ENCODE measurements at places on chromosomes 12 and 14.

- no peak for DNase-seq
These were observed 187.0 kb downstream of the SPTSSA start for GRCh38 chr14:34275078-34275477.

DNA sequence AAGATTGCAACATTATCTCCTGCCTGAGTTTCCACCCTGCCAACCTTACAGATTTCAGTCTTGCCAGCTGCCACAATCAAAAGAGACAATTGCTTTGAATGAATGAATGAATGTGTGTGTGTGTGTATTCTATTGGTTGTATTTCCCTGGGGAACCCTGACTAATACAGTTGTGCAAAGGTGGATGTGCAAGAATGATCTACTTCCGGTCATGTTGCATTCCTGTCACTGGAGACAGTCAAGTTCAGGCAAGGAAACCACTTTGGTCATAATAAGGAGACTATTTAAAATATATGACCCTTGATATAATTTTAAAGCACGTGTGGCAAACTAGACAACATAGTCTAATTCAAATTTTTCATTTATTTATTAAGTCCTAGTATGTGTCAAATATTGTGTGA, 13.1 kb downstream of the RERG start:
- peak; percentile 37 for DNase-seq

- DNase-seq, result no peak
These were observed 75.8 kb upstream of the HIF1A start for GRCh38 chr14:61619494-61619893.

GRCh38 chr14:23047034-23047634, 5.1 kb downstream of the PSMB11 start:
- DNase-seq, result no peak

DNA sequence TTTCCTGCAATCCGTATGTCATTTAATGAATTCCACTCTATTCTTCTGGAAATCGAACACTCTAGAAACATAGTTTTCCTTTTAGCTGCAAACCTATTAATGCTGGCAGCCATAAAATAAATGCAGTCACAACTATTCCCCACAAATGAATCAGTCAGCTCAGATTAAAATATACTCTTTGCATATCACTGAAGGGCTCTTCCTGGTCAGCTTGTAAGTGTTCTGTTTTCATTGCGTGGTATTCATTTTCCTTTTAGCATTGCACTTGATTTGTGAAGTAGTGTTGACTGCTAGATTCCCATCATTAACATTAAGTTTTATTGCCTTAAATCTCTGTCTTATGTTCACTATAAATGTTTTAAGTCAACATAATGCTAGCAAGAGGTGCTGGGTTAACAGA, 685.9 kb downstream of the DIO2 start:
- no peak for DNase-seq

DNA sequence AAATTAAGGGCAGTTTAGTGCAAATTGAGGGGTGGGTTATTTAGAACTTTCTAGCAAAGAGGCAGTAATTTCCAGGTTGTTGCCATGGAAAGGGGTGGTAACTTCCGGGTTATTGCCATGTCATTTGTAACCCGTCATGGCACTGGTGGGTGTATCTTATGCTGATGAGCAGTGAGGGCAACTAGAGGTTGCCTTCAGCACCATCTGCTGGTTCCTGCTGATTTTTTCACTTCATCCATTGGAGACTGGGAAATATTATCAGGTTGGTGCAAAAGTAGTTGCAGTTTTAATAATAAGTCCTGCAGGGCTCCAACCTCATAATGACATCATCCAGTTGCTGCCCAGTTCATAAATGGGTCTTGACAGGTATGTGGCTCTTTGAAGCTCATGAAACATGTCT, 24.4 kb upstream of the SERPINA4 start:
- DNase-seq, result peak; percentile 19

GRCh38 chr12:67202011-67202677, 67.0 kb upstream of the CAND1 start:
- DNase-seq, result no peak

- DNase-seq, result no peak
These were observed 3.1 kb downstream of the HOXC8 start for GRCh38 chr12:54011665-54012532.

DNA sequence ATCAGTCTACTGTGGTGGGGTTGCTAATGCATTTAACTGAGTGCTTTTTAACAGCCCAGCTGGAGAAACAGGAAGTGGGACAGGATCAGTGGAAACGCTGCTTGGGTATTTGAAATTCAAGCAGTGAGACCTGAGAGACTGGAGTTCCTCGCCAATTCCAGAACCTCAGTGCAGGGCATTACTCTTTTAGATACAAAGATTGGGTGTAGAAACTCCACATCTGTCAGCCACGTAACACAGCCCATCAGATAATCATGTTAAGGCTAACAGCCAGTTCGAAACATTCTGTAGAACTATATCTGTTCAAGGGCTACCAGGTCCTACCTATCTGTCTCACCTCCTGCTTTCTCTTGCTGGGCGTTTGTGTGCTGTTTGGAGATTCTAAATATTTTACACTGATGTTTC, 45.5 kb downstream of the RAD52 start:
- no peak for DNase-seq

GRCh38 chr12:130164936-130165335, 2.7 kb downstream of the FZD10 start:
- DNase-seq, result no peak

- peak; percentile 56 for DNase-seq
These were observed 21.0 kb downstream of the PAH start for GRCh38 chr12:102896067-102896466.

- peak; percentile 9 for DNase-seq
These were observed 770.5 kb downstream of the MED13L start for GRCh38 chr12:115506822-115507559.

GRCh38 chr12:111826992-111827391, 15.0 kb upstream of the MAPKAPK5 start:
- DNase-seq, result no peak

- no peak for DNase-seq
These were observed 3.8 kb downstream of the ARHGEF40 start for GRCh38 chr14:21073921-21074320.
